CD4-positive, alpha-beta T cell treated with Interleukin-17A for 1 hour (primary cell): ENCODE measurements at places on chromosomes 4 and X.

DNA sequence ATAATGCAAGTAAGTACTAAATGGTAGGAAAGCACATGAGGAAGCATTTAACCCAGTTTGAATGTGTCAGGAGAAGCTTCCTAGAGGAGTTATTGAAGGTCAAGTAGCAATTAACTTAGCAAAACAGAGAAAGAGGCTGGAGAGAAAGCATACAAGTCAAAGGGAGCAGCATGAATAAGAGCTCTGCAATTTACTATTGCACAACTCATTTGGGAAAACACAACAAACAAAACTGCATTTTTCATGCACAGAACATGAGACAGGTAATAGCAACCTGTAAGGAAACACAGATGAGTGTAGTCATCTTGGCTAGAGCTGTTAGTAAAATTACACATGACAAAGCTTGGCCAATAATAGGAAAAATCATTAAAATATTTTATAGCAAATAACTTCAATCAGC lies 538.1 kb downstream of the PPP4R3C start:
- DNase-seq = no peak

DNA sequence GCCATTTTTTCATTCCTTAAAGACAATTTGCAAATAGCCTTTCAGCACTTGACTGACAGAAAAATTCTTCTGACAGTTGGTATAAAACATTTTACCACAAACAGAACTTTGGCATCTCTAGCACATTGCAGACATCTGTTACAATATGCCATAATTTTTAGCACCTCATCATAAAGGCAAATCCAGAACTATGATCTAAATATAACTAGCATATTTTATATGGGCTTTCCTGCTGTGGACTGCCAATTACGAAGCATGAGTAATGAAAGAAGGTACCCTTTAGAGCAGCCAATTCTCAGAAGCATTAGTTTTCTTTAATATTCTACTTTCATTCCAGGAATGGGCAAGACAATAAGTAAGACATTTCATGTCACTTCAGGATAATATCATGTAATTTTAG lies 647.4 kb upstream of the GALNT7 start:
- DNase-seq = no peak

DNA sequence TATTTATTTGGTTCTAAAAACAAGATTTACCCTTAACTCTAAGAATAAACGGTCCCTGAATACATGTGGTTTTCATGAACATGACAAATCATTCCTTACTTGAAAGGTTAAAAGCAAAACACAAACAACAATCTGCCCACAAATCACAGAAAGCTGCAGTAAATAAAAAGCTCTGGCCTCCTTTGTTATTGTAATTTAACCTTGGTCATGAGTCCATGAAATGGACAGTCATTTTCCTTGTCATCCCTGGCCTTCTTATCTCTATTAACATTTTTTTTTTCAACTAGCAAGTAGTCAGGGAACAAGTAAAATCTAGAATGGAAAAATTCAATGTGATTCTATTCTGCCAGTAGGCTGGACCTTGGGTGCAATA lies 92.7 kb downstream of the SCD5 start:
- DNase-seq = no peak

GRCh38 chr4:71974681-71975080 lies 57.1 kb upstream of the NPFFR2 start:
- no peak for DNase-seq

DNA sequence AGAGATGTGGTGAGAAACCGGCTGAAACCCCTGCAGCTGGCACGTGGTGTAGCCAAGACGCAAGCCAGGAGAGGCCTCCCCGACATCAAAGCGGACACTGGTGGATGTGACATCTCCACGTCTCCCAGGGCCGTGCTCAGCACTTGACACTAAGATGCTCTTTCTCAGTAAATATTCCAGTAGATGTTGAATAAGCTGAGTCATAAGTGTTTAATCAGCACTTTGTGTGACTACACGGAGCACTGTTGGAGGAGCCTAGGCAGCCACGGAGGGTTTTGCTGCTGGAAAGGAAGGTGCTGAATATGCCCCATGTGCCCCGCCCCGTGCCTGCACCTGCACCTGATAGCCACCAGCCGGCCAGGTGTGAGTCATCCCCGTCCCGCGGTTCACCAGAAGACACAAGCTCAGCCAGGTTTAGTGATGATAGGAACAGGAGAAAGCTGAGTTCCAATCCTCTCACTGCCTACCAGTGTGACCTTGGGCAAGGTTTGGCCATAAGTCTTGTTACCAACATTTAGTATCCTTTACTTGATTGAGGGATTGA lies 29.0 kb upstream of the C4orf50 start:
- DNase-seq = no peak

- no peak for DNase-seq
These were observed 9.2 kb upstream of the MED28 start for GRCh38 chr4:17605236-17605635.

DNA sequence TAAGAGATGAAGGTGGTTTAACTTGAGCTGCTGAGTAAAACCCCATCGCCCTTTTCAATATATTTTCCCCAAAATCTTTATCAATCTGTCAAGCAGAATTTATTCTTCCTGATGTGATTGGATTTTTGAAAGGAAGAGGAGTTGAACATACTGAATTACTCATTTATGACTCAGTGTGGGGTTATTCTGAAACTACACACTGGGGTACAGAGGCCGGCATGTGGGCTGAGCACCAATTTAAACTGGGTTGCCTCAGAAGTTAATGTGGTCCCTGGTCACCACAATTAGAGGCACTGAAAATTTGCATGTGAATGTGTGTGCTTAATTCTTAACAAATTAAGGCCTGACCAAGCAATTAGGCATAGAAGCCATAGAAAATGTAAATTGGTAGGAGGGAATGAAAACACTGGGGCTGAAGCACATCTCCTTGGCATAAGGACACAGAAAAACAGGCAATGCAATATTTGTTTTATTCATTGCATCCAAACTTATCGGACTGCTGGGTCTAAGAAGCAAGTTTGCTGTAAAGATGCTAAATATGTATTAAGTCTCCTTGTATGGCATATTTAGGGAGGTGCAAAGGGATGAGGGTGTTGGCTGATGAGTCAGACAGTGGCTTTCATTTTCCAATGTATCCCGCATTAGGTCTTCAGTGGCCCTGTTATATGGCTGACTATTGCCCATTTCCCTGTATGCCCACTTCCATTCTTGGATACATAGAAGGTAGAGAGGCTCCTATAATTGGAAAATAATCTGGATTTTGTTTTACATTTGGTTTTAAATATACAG lies 170.9 kb downstream of the IL15 start:
- DNase-seq = no peak

- DNase-seq = no peak
These were observed 7.7 kb downstream of the OCIAD2 start for GRCh38 chr4:48898733-48899431.

DNA sequence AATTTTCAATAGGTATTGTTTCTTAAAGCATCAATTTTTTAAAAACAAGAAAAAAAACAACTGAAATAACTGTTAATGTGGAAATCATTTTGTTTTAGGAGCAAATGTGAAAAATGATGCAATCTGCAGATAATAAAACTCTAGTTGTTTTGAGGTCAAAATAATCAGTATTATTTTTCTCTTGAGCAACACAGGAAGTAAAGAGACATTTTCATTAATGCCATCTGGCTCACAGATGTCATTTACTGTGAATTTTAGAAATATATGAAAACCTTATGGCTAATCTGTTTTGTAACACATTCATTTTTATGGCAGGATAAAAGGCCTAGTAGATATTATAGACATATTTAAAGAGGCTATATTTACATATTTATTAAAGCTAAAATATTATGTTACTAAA lies 141.6 kb downstream of the PCDH18 start:
- DNase-seq = no peak

GRCh38 chrX:105635794-105636193 lies 186.5 kb upstream of the NRK start:
- no peak for DNase-seq

- DNase-seq = no peak
These were observed 60.9 kb upstream of the PAGE1 start for GRCh38 chrX:49756692-49757091.

GRCh38 chrX:40091691-40092421 lies 5.9 kb downstream of the BCOR start:
- no peak for DNase-seq

GRCh38 chrX:121869876-121870477 lies 822.6 kb downstream of the GLUD2 start:
- no peak for DNase-seq

- no peak for DNase-seq
These were observed 71.9 kb downstream of the PDLIM5 start for GRCh38 chr4:94523617-94524016.

GRCh38 chr4:80492761-80493160 lies 157.2 kb downstream of the CFAP299 start:
- peak; percentile 81 for DNase-seq

- DNase-seq = no peak
These were observed 20.7 kb downstream of the ACE2 start for GRCh38 chrX:15579778-15580747.

- no peak for DNase-seq
These were observed 137.2 kb upstream of the ARHGEF9 start for GRCh38 chrX:63922221-63922620.

DNA sequence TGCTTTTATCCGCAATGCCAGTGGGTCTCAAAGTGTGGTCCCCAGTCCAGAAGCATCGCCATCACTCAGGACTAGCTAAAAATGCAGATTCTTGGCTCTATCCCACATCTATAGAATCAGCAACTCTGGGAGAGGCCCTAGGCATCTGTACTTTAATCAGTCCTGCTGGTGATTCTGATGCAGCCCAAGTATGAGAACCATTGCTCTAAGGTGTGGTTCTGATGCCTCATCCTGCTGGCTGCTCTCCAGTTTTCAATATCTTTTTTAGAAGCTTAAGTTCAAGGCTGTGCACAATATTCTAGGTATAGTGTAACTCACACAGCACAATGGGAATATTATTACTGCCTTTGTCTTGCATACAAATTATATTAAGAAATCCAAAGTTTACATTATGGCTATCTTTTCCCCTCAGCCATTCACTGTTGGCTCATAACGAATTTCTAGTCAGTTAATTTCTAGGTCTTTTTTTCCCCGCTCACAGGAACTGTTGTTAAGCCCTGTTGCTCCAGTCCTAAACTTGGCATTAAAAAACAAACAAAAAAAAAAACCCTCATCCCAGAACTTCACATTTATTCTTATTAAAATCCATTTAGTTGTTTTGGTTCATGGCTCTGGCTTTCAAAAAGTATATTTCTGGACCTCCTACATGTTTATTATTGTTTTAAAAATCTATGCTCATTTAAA lies 109.1 kb downstream of the PHEX start:
- no peak for DNase-seq

- DNase-seq = no peak
These were observed 8.5 kb downstream of the WFS1 start for GRCh38 chr4:6277935-6278800.

DNA sequence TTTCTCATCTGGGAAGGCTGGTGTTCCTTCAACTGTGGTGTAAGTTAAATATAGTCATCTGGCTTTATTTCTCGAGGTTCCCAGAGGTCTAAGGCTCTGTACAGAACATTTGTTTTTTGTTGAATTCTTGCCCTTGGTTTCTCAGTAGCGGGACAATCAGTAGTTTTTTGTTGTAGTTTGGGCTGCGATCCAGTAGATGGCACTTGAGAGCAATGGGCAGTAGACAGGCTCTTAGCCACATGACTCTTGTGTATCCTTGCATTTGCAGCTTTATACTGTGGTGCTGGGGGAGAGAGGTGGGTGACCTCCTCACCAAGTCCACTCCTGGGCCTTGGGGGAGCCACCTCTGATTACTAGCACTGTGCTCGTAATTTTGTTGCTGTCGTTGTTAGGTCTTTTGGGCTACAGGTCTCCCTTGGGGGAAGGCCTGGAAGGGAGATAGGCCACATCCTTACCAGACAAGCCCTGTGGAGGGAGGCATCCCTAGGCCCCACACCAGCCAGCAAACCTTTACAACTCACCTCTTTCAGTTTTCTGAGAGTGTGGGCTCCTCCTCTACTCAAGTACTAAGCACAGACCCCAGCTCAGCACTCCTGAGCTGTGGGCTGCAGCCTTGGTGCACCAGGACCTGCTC lies 8.1 kb downstream of the ETDB start:
- DNase-seq = peak; percentile 52

DNA sequence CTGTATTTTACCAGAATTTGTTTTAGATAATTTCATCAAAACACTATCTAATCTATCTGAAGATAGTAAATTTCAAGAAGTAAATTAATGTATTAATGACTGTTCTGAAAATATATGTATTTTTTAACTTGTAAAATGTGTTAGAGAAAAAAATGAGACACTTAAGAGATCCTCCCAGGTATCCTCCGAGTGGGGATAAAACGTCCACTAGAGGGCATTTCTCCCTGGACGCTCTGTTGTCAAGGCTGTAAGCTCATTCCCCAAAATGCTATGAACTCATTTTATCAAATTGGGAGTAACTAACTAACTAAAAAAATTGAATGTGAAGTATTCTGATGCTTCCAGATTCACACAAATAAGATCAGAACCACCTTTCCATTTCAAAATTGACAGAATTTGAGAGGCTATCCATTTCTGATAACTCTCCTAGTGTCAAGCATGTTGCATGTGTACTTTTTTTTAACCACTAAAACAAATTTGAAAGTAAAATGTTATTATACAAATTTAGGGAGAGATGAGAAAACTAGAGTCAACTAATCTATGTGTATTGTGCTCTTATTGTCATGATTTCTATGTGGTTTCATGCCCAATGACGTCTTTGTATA lies 337.3 kb upstream of the HS3ST1 start:
- DNase-seq = peak; percentile 24

DNA sequence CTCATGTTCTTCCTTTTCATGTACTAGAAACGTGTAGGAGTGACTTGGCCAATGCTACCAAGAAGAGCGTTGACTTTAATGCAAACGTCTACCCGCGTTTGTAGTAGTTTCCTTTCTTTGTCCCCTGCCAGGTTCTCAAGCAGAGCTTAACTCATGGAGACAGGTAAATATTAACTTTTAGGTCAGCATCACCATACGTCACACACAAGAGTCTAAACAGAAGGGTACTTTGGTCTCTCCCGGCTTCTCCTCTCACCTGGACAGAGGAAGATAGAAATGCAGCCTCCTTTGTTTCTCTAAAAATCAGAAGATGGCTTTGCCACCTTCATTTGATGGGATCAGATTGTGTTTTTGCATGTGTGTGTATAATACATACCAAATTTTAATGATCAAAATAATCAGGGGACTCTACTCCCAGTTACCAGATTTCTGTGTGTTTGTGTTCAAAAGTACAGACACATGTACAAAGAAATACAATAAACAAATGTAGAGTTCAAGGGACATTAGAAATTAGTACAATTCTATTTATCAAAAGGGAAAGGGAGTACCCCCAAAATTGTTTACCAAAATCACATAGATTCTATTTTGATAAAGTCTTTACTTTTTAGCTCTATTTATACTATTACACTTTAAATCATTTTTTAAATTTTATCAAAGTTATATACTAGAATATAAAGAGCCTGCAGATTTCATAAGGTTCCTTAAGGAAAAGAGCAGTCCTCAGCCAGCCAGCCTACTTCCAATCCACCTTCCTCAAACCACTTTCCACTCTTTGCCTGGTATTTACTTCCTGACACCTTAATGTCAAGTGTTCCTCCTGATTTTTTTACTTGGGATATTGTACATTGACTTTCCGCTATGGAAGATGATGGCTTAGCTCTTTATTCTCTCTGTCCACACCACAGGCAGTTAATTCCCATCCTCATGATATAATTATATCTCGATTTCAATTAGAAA lies 195.5 kb downstream of the RELL1 start:
- DNase-seq = no peak
